Immature natural killer cell (primary cell): ENCODE measurements at places on chromosomes 16 and 17.

GRCh38 chr17:53336281-53336680, 486.4 kb upstream of the KIF2B start:
- no peak for DNase-seq

DNA sequence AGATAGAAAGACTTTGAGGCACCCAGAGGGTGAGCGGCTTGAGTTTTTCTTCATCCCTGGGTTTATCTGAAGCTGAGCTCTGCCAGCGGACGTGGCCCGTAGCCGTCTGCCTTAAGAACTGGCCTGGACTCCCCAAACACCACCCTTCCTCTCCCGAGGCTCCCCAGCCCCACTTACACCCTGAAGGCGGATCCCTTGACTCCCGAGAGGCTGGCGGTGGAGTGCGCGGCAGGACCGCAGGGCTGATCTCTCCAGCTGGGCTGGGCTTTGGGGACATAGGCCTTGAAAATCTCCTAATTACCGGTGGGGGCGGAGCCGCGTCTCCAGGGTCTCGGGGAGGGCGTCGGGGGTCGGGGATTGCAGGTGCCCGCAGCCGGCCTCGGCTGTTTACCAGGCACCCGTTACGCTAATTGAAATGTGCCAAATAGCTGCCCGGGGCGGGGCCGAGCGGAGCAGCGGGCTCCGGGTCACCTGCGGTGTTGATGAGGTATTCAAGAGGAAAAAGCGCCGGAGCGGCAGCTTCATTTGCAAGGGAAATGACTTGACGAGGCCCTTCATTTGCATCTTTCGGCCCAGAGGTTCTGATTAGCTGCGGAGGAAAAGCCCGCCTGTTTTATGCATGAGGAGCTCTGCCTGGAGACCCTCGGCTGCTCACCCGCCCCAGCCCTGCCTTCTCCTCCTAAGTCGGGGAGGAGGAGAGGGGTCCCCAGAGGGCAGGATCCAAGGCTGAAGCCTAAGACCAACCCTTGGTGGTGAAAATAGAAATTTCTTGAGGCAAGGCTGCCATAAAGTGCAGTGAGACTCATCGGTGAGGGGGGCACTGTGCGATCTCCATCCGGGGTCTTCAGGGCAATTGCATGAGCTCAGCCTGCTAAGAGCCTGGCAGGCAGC, 100.7 kb downstream of the MGAT5B start:
- peak; percentile 20 for DNase-seq

DNA sequence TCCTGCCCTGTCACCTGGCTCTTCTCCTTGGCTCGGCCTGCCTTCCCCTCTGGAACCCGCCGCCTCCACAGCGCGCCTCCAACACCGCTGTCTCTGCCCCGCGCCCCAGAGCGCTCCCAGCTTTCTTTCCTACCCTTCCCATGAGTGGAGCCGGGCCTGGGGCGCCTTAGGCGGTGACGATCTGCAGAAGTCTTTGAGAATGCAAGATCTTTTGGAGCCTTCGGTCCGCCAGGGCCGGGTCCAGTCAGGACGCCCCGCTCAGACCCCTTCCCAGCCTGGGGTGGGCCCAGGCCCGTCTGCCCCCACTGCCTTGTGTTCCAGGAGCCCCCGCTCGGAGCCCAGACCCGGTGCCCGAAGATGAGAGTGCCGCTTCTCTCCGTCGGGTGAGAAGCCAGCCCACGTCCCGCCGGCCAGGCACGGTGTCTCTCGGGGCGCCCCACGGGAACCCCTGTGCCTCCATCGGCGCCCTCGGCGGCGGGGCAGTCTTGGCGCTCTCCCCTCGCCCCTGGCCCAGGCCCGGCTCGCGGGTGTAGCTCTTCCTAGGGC, 40.0 kb downstream of the MRM1 start:
- no peak for DNase-seq

- no peak for DNase-seq
Observed at GRCh38 chr17:55171634-55172328, 93.0 kb upstream of the HLF start.

GRCh38 chr17:81991684-81992305, 14.4 kb downstream of the ASPSCR1 start:
- DNase-seq: no peak

- DNase-seq: no peak
Observed at GRCh38 chr16:72877374-72878028, 170.4 kb downstream of the ZFHX3 start.

DNA sequence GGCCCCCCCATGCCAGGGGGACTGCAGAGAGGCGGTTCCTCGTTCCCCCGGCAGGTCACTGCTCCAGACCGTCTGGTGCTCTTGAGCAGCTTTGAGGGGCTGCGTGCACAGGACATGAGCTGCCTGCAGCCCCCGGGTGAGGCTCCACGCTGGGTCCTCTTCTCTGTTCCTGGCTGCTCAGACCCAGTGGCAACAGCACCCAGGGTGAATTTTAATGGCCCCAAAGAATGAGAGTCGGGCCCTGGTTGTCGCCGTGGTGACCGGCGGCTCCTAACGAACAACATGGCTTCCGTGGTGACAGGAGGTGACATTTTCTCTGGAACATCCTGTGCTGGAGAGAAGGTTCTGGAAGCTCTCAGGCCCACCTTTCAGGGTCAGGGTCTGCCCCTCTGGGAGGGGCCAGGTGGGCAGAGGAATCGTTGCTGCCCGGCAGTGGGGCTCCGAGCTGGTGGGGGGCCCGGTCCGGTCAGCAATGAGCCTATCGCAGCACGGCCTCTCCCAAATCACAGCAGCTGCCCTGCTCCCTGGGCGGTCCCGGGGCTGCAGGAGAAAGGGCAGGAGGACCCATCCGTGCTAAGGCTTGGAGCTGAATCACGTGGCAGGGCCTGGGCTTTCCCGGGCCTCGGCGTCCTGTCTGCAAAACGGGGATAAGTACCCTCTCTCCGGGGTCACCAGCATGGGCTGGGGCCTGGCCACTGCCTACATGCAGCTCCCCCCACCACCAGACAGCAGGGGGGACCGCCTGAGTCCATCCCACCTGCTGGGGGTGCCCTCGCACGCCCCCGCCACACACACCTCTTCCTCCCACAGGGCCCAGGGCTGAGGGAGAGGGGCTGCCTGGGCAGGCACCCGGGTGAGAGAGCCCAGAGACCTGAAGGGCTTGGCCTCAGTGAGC, 3.4 kb upstream of the C1QTNF8 start:
- DNase-seq: no peak

- DNase-seq: no peak
Observed at GRCh38 chr17:39077866-39078265, 73.6 kb downstream of the PLXDC1 start.

DNA sequence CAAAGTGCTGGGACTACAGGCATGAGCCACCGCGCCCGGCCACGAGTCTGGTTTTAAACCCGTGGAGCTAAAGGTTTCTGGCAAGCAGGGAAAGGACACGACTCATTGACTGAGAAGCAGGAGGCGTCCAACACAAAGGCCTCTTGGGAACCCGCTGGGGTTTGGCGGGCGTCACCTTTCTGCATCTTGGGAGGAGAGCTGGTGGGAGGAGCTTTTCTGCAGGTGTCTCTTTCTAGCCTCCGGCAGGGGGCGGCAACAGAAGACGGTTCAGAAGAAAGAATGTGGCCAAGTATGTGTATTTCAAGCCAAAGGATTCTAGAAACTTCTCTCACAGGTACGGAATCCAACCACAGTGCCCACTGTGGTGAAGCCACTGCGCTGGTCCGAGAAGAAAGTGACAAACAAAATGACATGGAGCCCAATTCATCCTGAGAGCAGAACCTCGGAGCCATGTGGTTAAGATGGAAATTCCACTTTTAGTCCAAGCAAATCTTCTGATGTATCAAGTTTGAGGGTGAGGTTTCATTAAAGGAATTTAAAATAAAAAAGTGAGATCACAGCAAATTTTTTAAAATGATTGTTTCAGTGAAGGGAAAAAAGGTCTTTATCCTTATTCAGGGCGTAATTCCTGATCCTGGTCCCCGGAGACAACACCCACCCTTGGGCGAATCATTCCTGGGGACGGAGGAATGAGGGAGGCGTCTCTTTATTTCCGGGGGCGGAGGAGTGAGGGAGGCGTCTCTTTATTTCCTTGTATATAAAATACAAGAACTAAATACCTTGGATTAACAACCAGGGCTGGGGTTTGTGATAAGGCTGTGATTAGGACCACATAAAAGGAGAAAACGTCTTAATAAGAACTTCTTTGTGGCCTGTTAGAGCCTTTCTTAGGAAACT, 97.6 kb downstream of the MRM3 start:
- DNase-seq: peak; percentile 32

DNA sequence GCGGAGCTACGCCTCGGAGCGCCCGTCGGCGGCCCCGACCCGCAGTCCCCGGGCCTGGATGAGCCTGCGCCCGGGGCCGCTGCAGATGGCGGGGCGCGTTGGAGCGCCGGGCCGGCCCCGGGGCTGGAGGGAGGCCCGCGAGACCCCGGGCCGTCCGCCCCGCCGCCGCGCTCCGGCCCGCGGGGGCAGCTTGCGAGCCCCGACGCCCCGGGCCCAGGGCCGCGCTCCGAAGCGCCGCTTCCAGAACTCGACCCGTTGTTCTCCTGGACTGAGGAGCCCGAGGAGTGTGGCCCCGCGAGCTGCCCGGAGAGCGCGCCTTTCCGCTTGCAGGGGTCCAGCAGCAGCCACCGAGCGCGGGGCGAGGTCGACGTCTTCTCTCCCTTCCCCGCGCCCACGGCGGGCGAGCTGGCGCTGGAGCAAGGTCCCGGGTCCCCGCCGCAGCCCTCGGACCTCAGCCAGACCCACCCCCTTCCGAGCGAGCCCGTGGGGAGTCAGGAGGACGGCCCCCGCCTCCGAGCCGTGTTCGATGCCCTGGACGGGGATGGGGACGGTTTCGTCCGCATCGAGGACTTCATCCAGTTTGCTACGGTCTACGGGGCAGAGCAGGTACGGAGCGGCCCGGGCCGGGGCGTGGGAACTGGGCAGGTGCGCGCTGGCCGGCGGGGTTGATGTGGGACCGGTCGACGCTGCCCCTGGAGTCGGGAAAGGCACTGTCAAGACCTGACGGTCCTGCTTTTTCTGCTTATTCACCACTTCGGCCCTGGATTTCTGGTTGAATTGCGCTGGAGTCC, 861 bp downstream of the RAB11FIP3 start:
- DNase-seq: no peak

DNA sequence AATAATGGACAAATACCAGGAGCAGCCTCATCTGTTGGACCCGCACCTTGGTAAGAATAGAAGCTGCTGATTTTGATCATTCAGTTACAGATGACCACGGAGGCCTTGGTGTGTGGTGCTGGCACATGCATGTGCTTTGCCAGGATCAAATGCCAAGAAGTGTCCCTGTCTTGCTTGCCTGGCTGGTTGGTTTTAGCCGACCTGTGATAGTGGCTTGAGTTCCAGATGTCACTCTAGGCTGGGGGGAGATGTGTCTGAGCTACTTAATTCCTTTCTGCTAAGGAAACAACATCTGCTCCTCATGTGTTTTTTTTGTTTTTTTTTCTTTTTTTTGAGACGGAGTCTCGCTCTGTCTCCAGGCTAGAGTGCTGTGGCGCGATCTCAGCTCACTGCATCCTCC, 4.3 kb downstream of the TBCD start:
- no peak for DNase-seq

GRCh38 chr16:89921702-89922476, 1.3 kb upstream of the TUBB3 start:
- DNase-seq: no peak

DNA sequence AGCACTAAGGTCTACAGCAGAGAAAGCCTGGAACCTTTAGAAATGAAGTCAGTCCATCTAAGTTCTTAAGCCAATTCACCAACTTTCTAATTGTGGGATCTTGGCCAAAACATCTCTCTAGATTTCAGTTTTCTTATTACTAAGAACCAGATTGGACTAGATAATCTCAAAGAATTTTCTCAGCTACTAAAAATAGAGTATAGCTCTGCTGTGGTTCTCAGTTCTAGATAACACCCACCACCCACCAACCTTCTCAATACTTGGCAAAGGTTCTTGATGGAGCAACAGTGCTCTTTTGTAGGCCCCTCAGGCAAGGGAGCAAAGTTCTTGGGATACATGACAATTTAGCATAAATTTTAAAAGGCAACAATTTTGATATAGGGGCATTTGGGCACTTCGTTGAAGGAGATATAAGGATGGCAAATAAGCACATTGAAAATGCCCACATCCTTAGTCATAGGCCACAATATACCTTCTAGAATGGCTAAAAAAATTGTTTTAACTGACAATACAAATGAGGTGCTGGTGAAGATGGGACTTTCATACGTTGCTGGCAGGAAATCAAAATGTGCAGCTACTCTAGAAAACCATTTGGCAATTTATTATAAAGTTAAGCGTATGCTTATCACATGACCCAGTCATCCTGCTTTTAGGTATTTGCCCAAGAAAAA, 74.4 kb upstream of the TMEM132E start:
- no peak for DNase-seq

GRCh38 chr16:87206646-87207451, 110.3 kb downstream of the C16orf95 start:
- DNase-seq: no peak

GRCh38 chr17:61466246-61466645, 14.0 kb downstream of the TBX4 start:
- no peak for DNase-seq

GRCh38 chr16:84532291-84532724, 27.8 kb upstream of the MEAK7 start:
- DNase-seq: no peak

- peak; percentile 42 for DNase-seq
Observed at GRCh38 chr17:50141745-50142110, 8.7 kb downstream of the PPP1R9B start.

GRCh38 chr17:39100530-39100929, 50.9 kb downstream of the PLXDC1 start:
- DNase-seq: no peak

- DNase-seq: no peak
Observed at GRCh38 chr17:40953881-40954280, 12.9 kb downstream of the KRT39 start.

- no peak for DNase-seq
Observed at GRCh38 chr16:80150978-80151721, 389.6 kb upstream of the DYNLRB2 start.

DNA sequence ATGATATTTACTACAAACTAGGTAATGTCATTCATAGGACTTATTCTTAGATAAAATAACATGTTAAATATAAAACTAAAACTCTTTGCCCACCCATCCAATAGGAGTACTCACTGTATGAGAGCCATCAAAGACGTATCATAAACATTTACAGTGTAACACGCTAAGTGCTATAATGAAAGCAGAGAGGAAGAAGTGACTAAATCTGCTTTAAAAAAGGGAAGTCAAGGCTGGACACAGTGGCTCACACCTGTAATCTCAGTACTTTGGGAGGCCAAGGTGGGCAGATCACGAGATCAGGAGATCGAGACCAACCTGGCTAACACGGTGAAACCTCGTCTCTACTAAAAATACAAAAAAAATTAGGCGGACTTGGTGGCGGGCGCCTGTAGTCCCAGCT, 32.4 kb downstream of the SPAG9 start:
- no peak for DNase-seq
